ENCODE measurements at places on chromosomes 2 and 18.

DNA sequence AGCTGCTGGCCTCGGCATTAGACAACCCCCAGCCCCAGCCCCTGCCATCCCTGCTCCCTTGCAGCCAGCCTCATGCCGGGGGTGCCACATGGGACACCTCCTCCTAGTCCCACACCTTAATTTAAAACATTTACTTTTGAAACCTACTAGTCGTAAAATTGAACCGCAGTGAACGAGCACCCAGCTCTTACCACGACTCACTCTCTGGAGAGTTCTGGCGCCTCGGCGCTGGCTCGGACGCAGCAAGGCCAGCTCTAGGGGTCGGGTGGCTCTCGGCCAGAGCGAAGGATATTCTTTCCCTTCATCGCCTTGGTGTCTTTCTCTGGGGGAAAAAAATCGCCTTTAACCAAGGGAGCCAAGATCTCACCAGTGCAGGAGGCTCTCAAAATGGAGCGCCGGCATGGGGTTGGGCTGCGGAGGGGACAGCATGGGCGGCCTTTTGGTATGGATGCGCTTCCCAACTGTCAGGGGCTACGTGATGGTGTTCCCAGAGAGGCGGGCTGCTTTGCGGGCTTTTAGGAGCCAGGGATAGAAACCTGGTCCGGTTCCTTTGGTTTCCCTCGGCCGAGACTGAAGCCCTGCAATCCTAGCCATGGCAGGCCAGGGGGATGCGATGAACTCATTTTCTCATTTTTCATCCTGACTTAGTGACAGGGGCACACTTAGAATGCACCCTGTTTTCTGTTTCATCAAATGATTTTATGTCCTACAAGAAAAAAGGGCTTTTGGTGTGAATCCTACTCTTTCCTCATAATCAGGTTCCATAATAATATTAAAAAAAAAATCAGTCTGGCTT is 2.0 kb downstream of the HPCAL1 start:
- no peak for DNase-seq

GRCh38 chr2:224174990-224175389 is 135.9 kb upstream of the SERPINE2 start:
- DNase-seq = no peak

DNA sequence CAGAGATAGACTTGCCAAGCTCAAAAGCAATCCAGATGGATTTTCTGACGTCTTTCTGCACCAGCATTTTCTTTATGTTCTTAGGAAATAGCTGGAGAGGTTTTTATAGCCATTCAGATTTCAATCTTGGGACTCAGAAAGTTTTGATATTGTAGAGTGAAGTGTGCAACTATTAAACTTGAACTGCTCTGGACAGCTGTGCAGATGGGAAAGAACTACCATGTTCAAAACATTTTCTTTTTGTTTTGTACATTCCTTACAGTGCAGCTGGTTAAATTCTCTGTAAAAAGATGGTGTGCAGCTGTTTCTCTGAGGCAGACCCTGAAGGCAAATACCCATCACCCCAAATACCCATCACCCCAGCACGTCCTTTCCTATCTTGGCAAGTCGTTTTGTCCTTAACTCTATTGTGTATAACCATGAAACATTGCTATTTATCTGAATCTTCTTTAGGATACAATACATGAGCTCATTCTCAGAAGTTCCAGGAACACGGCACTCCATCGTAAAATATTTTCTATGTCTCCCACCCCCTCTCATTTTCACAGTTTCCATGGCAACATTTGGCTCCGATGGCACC is 38.8 kb downstream of the AQP4 start:
- no peak for DNase-seq

GRCh38 chr2:160405077-160405867 is 88.3 kb downstream of the RBMS1 start:
- no peak for DNase-seq

GRCh38 chr18:45413180-45413836 is 202.0 kb upstream of the SLC14A2 start:
- no peak for DNase-seq

- no peak for DNase-seq
Observed at GRCh38 chr2:16515696-16516095, 149.9 kb downstream of the CYRIA start.

- DNase-seq = no peak
Observed at GRCh38 chr2:138090330-138090729, 126.1 kb downstream of the HNMT start.

DNA sequence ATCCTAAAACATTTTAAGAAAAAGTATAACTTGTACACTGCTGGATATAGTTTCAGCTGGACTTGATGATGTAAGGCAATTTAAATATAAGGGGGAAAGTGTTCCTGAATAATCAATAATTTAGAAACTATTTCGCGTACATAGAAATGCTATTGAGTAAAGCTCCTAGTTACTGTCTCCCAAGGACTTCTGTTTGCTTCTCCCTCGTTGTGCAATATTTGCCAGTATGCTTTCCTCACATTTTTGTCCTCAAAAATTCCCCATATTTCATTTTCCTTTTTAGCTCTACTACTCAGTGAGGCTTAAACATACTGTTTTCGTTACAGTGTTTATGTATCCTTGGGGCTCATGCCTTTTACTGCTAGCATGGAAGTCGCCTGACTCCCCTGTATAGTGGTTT is 36.9 kb downstream of the ATP9B start:
- no peak for DNase-seq

GRCh38 chr2:200702646-200703118 is 109.0 kb upstream of the BZW1 start:
- peak; percentile 7 for DNase-seq

DNA sequence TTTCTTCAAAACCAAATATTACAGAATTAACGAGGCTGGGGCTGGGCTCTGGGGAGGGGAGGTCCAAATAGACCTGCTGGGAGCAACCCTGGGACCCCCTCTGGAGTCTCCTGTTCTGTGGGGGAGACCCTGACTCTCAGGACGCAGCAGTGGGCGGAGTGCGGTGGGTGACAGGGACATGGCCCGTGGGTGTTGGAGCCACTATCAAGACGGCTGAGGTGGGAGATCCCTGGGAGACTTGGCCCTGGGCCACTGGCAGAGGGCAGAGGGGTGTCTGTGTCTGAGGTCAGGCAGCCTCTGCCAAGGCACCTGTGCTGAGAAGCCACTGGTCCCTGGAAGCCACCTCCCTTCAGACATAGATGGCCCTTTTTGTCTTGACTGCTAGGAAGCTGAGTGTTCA is 79.5 kb upstream of the CTDP1 start:
- DNase-seq = no peak

GRCh38 chr2:189866296-189866695 is 82.0 kb downstream of the PMS1 start:
- no peak for DNase-seq

DNA sequence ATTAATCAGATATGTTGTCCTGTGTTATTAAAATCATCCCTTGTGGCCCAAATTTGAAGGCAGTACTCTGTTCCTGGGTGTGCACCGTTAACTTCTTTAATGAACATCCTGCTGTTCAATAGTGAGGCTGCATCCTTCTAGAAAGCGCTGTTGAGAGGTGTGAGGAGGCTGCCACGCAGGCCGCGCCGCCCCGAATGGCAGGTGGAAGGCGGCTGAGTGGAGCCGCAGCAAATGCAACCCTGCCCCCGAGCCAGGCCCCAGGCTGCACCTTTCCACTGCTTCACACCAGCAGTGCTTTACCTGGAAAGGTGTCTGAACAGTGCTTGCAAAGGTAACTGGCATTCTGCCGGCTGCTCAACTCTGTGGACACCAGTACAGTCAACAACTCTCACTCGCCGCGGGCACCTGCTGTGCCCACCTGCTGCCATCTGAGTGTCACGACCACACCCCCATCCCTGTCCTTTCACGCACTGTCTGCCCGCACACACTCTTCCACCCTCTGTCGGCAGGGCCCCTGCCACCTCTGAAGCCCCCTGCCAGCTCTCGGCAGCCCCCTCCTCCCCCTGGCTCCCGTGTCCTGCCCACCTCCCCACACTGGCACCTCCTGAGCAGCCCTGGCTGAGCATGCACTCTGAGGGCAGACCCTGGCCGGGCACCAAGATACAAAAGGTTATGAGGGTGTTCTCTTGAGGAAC is 70.9 kb downstream of the ODC1 start:
- no peak for DNase-seq

GRCh38 chr2:170812710-170813600 is 3.7 kb upstream of the GAD1 start:
- DNase-seq = no peak

DNA sequence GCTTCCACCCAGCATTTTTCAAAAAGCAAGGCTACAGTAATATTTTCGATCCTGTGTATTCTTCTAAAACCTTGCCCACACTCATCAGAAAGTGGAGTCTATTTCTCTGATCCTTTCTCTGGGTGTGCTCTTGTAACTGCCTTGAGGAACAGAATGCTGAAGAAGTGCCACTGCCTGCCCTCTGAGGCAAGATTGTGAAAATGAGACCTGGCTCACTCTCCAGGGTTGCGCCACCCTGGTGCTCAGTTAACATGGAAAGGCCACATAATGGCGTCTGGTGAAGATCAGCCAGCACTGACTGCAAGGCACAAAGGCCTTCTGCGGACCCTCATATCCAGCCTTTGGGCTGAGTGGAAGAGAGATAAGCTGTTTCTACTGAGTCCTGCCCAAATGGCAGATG is 11.2 kb upstream of the SH3RF3 start:
- DNase-seq = no peak

DNA sequence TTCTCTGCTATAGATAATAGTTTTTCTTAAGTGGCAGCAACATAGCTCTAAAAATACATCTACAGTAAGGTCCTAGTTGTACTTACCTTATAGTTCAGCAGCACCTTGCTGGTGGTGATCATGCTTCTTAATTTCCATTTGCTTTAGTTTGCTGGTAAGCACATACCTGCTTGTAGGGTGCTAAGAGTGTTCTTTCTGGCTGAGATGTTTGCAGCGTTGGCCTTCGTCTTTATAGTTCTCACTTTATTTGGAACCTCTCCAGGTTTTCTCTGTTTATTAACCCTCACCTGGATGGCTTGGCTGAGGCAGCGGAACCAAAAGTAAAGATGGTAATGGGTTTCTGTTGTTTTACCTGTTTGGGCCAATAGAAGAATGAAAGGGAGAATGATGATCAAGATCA is 123.6 kb upstream of the EFEMP1 start:
- no peak for DNase-seq

- no peak for DNase-seq
Observed at GRCh38 chr18:24089076-24089475, 49.8 kb upstream of the CABYR start.

DNA sequence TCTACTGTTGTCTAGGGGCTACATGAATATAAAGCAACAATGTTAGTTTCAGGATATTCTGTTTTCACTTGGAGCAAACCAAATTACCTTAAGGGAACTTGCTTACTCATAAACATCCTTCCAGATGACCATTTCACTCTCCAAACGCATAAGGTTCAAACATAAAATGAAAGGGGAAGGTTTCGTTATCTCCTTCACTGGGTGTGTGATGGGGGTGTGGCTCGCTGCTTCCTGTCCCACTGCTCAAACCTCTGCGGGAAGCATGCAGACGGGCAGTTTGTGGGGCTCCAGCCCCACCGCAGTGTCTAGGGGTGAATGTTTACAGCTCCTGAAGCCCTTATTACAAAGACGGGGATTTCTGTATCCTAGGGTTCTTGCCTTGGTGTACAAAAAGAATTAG is 1310.9 kb upstream of the TMEFF2 start:
- no peak for DNase-seq

DNA sequence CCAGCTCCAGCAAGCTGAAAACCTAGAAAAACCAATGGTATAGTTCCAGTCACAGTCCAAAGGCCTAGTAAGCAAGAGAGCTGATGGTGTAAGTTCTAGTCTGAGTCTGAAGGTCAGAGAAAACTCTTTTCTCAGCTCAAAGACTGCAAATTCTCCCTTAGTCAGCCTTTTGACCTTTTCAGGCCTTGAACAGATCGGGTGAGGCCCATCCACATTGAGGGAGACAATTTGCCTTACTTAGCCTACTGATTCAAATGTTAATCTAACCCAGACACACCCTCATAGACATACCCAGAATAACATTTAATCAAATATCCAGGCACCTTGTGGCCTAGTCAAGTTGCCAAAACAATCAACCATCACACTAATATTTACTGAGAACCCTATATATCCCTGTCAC is 110.8 kb upstream of the KCNJ3 start:
- no peak for DNase-seq

DNA sequence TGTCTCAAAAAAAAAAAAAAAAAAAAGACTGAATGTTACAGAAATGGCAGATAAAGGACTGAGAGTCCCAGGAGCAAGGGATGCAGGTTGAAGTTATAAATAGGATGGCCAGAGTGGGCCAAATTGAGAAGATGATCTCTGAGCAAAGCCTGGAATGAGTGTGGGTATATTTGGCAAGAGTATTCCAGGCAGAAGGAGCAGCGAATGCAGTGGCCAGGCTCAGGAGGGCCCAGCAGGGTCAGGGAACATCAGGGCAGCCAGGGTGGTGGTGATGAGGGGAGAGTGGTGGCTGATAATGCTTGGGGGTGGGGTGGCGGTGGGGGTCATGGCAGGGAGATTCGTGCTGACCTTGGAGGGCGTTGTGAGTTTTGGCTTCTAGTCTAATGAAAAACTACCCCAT is 141.3 kb upstream of the AGAP1 start:
- DNase-seq = no peak

DNA sequence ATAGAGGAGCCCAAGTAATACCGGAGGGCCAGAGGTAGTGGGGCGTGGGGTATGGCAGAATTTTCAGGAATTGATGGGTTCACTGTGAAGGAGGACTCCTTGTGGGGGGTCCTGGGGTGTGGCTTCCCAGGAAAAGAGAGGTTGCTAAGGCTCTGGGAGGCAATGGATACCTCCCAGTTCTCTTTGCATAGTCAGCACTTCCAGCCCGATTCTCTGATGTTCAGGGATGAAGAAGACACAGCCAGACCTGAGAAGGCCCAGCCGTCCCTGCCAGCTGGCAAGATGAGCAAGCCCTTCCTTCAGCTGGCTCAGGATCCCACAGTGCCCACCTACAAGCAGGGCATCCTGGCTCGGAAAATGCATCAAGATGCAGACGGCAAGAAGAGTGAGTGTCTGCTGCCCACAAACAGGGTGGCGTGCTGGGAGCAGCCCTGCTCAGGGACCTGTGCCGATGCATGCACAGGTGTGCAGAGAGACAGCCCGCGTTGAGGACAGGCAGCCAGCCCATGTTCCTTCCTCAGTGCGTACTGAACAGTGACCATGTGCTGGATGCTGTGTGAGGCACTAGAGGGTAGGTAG is 22.2 kb downstream of the PSD4 start:
- no peak for DNase-seq

- no peak for DNase-seq
Observed at GRCh38 chr2:196259507-196260481, 88.4 kb upstream of the STK17B start.

- no peak for DNase-seq
Observed at GRCh38 chr18:23539296-23539695, 36.0 kb downstream of the RMC1 start.

DNA sequence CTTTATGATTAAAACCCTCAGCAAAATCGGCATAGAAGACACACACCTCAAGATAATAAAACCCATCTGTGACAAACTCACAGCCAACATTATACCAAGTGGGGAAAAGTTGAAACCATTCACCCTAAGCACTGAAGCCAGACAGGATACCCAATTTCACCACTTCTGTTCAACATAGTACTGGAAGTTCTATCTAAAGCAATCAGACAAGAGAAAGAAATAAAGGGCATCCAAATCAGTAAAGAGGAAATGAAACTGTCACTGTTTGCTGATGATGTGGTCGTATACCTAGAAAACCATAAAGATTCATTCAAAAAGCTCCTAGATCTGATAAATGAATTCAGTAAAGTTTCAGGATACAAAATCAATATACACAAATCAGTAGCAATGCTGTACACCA is 16.4 kb upstream of the RPRD1A start:
- DNase-seq = no peak
